ENCODE measurements at places on chromosomes 12 and 14.

DNA sequence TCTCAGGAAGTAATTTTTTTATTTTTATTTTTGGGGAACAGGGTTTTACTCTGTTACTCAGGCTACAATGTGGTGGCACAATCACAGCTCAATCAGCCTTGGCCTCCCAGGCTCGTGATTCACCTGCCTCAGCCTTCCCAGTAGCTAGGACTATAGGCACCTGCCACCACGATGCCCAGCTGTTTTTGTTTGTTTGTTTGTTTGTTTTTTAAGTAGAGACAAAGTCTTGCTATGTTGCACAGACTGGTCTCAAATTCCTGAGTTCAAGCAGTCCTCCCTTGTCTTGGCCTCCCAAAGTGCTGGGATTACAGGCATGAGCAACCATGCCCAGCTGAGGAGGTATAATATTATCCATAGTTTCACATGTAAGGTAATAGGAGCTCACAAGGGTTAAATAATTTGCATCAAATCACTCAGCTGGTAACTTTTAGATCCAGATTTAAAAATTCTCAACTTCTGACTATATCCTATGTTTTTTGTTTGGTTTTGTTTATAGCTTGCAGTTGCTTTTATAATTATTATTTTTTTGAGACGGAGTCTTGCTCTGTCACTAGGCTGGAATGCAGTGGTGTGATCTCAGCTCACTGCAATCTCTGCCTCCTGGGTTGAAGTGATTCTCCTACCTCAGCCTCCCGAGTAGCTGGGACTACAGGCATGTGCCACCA lies 629.3 kb downstream of the DIO2 start:
- no peak for DNase-seq

DNA sequence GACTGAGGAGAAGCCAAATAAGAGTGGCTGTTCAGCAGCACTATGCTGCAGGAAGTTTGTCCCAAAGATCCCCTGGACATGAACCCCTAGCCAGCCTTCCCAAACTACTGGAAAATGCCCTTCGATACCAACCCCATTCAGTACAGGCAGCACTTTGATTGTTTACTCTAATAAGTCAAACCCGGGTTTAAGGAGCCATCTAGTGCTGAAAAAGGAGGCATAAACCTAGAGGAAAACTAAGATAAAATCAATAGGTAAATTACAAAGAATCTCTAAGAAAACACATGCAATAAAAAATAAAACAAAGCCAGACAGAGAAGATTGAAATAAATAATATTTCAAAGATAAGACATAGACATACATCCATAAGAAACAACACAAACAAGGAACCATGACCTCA lies 771.6 kb downstream of the RPS29 start:
- DNase-seq, result no peak

GRCh38 chr12:67320614-67321295 lies 51.6 kb downstream of the CAND1 start:
- DNase-seq, result no peak

- no peak for DNase-seq
These were observed 57.9 kb downstream of the ANO6 start for GRCh38 chr12:45273717-45274271.

- no peak for DNase-seq
These were observed 69.0 kb downstream of the ZFP36L1 start for GRCh38 chr14:68723808-68724268.

DNA sequence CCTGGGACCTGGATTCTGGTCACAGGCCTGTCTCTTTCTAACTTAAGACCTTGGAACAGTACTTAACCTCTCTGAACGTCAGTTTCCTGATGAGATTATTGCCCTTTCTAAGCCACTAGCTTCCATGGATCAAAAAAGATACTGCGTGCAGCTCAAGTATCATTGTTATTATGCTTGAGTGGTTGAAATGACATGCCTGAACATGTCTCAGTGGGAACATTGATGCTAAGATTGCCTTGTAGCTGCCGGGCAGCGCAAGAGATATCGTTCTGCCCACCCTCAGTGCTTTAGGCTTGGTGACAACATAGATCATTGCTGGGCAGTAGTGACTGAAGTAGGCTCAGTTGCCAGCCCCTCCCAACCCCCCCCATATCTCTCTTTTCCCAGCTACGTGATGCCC lies 131.9 kb downstream of the SMOC1 start:
- no peak for DNase-seq

GRCh38 chr14:92466059-92466458 lies 47.5 kb upstream of the RIN3 start:
- DNase-seq, result no peak

- no peak for DNase-seq
These were observed 380.4 kb upstream of the CCDC196 start for GRCh38 chr14:66105815-66106214.

DNA sequence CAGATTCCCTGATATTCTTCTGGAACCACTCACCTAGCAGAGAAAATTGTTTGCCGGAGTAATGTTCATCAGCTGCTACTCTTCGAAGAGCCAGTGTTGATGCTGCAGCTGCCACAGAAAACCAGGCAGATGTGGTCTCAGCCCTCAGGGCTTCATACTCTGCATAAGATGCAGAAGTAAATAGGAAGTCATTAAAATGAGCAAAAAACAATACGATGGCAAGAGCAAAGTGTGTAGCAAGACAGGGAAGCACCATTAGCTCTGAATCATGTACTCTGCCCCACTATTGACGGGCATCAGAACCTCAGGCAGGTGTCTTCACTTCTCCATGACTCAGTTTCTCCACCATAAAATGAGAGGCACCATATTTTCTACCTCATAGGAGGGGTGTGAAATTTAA lies 991.6 kb upstream of the TMEM132C start:
- no peak for DNase-seq

Data from cerebellar nuclear complex (tissue), 1 donor.